ENCODE measurements at places on chromosomes 7 and 10.

DNA sequence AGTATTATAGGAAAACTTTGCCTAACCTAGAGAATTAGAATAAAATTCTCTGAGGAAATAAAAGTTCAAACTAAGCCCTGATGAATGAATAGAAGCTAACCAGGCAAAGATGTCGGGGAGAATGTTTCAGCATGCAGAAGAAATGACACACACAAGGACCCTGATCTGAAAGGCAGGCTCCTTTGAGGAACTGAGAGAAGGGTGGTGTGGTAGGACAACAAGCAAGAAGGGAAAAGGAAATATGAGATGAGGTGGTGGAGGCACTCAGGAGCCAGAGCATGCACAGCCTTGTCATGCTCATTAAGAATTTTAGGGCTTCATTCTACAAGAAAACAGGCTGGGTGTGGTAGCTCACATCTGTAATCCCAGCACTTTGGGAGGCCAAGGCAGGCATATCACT lies 90.6 kb downstream of the ARHGAP12 start:
- no peak for DNase-seq

DNA sequence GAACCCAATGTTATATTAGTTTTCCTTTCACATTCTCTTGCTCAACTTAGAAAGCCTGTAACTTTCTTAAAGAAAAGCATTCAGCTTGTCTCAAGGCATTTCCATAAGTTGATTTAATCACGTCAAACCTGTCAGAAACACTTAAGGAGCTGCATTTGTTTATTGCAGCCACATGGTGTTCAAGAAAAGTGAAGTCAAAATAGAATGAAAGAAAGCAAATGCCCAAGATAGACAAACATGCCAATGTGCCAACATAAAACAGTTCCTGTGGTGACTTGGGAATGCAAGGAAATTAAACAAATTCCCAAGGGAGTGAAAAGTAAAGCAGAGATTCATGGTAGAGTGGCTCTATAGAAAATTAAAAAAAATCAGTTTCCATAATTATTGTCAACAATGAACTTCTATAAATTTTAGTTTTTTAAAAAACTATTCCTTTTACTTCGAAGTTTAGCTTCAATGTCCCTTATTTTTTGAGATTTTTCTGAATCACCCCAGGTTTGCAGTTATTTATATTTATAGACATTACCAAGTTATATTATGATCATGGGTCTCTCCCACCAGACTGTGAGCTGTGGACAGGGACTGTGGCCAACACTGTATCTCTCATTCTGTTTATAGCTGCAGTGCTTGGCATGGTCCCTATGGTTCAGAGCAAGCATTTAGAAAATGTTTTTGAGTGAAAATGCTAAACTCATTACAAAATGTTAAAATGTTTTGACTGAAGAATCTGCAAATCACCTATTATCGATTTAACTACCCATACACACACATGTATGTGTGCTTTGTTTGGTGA lies 887.4 kb downstream of the REEP3 start:
- no peak for DNase-seq

DNA sequence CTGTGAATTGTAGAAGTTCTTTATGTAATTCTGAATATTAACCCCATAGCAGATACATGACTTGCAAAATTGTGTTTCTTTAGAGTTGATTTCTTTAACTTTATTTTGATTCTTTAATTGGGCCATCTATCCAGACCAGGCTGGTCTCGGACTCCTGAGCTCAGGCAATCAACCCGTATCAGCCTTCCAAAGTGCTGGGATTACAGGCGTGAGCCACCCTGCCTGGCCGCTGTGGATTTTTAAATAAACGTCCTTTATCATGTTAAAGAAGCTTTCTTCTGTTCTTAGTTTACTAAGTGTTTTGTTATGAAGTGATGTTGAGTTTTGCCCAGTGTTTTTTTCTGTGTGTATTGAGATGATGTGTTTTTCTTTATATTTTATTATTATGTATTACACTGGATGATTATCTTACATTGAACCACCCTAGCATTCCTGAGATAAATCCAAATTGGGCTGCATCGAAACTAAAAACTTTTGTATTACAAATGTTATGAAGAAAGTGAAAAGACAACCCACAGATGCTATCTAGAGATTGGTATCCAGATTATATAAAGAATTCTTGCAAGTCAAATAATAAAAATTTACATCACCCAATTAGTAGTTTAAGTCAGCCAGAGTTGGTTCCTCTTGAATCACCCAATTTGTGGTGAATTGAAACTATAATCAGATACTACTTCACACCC lies 118.1 kb downstream of the TPST1 start:
- no peak for DNase-seq

DNA sequence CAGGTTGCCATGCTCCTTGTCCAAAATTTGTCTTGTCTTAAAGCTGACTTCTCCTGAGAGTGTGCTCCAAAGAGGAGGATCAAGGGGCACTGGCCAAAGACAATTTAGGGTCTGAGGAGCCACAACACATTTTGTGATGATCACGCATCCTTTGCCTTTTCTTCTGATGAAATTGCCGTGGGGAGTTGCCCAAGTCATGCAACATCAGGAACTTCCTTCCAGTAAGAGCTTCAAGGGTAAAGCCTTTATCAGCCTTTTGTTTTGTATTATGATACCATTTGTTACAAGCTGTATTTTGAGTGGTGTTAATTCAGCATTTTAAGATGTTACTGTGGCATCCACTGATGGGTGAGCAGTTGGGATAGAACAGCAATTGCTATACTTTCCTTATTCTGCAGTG lies 131.2 kb upstream of the MKI67 start:
- no peak for DNase-seq

DNA sequence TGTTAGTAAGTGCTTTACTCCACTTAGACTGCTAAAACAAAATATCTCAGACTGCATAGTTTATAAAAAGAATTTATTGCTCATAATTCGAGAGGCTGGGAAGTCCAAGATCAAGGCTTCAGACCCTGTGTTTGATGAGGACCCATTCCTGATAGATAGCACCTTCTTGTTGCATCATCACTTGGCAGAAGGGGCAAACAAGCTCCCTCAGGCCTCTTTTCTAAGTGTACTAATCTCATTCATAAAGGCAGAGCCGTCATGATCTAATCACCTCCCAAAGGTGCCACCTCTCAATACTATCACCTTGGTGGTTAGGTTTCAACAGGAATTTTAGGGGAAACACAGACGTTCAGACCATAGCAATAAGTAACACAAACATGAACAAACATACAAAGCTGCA lies 55.4 kb downstream of the CRPPA start:
- DNase-seq = no peak

DNA sequence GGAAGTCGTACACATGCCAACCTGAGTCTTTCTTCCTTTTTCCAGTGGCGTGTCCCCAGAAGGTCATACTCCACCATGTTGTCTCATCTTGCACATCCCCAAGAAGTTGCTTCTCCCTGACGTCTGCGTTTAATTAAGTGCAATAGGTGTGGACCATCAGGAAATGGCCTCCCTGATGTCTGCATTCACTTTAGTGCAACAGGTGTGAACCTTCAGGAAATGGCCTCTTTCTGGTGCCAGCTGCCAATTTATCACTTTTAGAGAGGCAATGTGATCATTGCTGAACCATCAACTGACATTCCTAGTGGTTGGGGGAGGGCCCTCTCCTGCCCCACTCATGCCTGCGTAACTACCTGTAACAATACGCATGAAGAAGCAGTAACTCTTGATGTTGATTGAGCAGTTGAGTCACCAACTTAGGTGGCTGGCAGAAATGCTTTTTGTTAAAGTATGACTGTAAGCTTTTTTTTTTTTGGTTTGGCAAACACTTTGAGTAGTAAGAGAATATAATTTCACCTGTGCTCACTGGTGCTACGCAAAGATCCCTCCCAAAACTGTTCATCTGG lies 25.8 kb downstream of the SCIN start:
- DNase-seq = no peak

- no peak for DNase-seq
These were observed 495.6 kb upstream of the KLF6 start for GRCh38 chr10:4280461-4281189.

DNA sequence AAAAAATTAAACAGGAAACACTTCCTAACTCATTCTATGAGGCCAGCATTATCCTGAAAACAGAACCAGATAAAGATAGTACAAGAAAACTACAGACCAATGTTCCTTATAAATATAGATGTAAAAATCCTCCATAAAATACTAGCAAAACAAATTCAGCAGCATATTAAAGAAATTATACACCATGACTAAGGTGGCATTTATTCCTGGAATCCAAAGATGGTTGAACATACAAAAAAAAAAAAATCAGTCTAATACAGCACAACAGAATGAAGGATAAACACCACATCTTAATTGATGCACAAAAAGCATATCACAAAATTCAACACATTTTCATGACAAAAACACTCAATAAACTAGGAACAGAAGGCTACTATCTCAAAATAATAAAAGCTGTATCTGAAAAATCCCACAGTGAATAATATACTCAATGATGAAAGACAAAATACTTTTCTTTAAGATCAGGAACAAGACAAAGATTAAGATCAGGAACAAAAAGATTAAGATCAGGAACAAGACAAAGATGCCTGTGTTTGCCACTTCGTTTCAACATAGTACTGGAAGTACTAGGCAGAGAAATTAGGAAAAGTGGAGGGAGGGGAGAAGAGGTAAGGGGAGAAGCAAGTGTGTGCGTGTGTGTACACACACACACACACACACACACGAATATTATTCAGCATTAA lies 95.6 kb downstream of the SNX13 start:
- DNase-seq = no peak

GRCh38 chr10:7409732-7410168 lies 1.1 kb downstream of the SFMBT2 start:
- peak; percentile 36 for DNase-seq

DNA sequence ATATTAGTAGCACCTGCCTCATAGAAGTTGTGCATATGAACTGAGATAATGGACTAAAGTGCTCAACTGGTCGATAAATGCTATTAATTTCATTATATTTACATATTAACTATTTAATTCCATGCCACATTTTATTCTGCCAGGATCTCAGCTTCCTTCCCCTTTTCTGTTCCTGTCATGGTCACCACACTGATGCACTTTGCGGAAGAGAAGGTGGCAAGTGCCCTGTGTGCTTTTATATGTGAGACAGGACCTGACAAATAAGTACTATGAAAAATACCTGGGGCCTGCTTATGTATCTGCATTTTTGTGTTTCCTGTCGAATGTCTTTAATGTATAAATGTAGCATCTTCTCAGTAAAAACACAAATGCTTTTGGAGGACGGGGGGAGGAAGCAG lies 12.2 kb downstream of the ATP6V0E2 start:
- DNase-seq = no peak

DNA sequence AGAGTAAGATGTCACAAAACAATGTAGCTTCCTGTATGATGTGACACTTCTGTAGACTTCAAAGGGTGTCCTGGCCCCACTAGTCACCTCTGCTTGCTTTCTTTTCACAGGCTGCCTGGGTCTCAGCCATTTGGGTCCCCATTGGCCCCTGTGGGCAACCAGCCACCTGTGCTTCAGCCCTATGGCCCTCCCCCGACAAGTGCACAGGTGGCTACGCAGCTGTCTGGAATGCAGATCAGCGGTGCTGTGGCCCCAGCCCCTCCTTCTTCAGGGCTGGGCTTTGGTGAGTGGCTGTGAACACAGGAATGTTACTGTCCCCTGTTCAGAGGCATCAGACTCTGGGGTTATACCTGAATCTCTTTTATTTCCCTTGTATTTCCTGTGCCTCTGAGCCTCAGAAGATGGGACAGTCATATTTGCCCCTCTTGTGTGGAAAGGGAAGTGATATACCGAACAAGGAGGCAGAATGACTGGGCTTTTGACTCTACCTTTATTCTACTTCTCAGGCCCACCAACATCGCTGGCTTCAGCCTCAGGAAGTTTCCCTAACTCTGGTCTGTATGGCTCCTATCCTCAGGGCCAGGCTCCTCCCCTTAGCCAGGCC lies 15.4 kb downstream of the SEC24C start:
- DNase-seq = no peak

- no peak for DNase-seq
These were observed 287.0 kb downstream of the WDR37 start for GRCh38 chr10:1343176-1343575.

- DNase-seq = no peak
These were observed 121.1 kb upstream of the PDE1C start for GRCh38 chr7:32191305-32191704.

DNA sequence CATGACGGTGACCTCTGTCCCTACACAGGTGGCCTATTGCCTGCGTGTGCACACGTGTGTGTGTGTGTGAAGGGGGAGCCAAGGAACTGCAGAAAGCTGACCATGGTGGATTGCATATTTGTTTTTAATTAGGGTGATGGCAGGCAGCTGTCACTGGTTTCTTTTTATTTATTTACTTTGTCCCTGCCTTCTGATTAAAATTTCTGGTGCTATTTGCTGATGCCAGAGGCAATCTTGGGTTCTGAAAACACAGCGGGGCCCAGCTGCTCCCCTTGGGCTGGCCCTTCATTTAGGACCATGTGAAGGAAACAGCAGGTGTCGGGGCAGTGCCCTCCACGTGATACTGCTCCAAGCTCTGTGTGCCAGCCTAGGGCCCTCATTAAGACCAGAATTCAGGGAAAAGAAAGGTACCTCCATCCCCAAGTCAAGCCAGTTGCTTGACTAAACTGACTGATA lies 71.3 kb upstream of the PODXL start:
- DNase-seq = no peak
